ENCODE measurements at places on chromosomes 12 and 14.

GRCh38 chr12:132771126-132771838, 9.7 kb upstream of the ANKLE2 start:
- DNase-seq = no peak

DNA sequence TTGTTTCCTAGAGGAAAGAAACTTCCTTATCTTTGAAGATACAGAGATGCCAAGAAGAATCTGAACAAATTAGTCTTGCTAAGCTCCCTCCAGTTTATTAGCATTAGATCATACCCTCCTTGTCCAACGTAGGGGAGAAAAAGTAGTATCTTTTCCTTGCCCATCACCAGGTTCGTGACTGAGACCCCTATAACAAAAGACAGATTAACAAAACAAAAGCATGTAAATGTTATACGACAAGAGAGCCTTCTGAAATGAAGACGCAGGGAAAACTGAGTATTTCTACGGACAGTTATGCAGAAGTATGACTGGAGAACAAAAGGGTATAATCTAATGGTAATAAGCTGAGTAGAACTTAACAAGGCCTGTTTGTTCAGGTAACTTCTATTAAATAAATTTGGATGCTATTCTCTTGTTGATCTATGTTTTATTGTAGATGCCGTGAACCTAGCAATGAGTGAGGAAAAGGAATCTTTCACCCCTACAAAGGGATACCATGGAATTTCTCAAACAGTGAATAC, 2.9 kb upstream of the CLEC7A start:
- no peak for DNase-seq

GRCh38 chr12:52335598-52336262, 14.5 kb upstream of the KRT83 start:
- DNase-seq = no peak

DNA sequence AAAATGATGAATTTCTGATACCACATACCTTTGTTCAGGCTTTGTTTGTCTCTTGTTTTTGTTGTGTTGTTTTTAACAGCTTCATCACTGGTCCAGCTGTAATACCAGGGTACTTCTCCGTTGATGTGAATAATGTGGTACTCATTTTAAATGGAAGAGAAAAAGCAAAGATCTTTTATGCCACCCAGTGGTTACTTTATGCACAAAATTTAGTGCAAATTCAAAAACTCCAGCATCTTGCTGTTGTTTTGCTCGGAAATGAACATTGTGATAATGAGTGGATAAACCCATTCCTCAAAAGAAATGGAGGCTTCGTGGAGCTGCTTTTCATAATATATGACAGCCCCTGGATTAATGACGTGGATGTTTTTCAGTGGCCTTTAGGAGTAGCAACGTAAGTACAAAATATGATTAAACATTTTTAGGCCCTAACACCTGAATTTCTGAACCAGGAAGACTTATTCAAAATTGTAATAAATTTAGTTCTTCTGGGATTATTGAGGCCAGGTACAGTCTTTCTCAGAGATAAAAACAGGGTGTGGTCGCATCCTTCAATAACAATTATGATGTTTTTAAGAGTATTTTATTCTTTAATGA, 22.4 kb downstream of the RXYLT1 start:
- DNase-seq = no peak

GRCh38 chr12:31773867-31774266, 45.0 kb upstream of the AMN1 start:
- DNase-seq = no peak
